ENCODE measurements at places on chromosomes 4 and X.

GRCh38 chr4:96170198-96170597, 330.3 kb downstream of the PDHA2 start:
- DNase-seq, result no peak

DNA sequence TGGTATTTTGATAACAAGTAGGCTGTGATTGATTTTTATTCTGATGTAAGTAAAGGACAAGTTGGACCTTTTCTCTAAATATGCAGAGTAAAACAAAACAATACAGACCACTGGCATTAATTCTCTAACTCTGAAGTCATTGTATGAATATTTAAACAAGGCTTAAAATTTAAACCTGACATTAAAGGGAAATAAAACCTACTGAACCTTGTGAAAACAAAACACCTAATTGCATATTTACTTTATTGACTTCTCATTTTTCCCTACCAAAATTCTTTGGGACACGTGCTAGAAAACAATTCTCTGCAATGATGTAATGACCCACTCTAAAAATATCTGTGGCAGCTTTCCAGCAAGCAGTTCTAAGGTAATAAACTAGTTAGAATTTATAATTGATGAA, 369.7 kb upstream of the TRAM1L1 start:
- no peak for DNase-seq

DNA sequence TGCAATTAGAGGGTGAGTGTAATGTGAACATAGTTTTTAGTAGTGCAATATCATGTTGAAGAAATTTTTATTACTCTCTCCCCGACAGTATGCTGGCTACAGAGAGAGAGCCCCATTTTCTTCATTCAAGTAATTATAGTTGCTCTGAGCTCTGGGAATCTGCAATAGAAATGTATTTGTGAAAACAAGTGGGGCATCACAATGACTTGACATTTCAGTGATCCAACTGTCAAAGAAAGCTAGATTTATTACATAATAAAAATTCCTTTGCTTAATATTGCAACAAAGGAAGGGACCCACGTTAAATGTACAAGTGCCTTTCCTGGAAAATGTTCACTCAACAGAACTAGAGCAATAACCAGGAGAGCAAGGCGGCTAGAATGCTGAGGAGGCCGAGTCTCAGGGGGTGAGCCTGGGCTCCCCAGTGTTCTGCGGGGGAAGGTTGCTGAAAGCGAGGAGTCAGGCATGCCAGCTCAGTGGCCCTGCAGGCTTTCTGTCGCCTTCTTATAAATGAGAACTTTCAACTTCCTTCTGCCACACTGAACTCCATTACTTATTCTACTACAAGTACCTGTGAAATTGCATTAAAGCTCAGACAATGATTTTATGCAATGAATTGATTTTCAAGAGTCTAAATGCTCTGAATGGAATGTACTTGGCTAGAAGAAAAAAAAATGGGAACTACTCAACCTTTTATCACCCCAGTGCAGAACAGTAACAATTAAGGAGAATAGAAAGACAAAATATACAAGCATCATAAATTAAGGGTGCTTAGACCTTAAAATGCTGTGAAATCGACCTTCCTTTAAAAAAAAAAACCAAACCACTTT, 476.4 kb downstream of the AFF2 start:
- no peak for DNase-seq

GRCh38 chr4:125484912-125485311, 170.2 kb downstream of the FAT4 start:
- no peak for DNase-seq

DNA sequence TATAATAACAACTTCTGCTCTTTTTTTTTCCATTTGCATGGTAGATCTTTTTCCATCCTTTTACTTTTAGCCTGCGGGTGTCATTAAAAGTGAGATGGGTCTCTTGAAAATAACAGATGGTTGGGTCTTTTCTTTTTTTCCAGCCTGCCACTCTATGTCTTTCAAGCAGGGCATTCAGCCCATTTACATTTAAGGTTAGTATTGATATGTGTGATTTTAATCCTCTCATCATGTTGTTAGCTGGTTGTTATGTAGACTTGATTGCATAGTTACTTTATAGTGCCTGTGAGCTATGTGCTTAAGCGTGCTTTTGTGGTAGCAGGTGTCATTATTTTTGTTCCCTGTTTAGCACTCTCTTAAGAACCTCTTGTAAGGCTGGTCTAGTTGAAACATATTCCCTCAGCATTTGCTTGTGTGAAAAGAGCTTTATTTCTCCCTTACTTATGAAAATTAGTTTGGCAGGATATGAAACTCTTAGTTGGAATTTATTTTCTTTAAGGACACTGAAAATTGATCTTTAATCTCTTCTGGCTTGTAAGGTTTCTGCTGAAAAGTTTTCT, 326.1 kb downstream of the SH3BGRL start:
- DNase-seq, result no peak

DNA sequence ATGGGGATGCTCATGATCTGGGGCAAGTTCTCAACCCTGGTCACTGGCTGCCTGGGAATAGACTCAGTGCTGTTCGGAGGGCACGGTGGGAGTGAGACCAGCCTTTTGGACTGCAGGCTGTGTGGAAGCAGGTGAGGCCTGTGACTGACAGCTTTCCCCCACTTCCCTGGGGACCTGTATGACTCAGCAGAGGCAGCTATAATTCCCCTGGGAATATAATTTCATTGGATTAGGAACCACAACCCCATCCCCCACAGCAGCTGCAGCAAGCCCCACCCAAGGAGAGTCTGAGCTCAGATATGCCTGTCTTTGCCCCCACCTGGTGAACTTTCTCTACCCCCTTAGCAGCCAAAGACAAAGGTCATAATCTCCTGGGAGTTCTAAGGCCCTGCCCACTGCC, 408.6 kb downstream of the PPP3CA start:
- DNase-seq, result no peak

DNA sequence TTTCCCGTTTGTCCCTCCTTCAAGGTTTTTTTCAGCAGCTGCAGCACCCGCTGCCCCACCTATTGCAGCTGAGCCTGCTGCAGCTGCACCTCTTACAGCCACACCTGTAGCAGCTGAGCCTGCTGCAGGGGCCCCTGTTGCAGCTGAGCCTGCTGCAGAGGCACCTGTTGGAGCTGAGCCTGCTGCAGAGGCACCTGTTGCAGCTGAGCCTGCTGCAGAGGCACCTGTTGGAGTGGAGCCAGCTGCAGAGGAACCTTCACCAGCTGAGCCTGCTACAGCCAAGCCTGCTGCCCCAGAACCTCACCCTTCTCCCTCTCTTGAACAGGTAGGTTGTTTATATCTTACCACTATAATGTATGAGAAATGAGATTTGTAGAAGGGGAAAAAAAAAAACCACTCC, 4.5 kb downstream of the PRR27 start:
- DNase-seq, result no peak

DNA sequence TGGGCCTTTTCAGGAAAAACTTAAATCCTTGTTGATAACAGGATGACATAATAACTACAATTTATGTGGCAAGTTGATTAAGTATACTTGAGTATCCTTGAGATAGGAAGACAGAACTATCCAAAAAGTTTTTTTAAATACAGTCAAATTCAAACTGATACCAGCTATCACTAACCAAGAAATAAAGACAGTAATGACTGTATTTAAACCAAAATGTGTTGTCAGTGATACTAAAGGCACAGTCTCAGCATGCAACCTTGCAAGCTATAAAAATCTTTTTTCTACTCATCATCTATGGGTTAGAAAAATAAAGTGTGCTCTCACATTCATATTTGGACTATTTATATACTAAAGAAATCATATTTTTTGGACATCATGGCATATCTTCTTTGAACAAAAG, 64.7 kb downstream of the PAPSS1 start:
- no peak for DNase-seq

DNA sequence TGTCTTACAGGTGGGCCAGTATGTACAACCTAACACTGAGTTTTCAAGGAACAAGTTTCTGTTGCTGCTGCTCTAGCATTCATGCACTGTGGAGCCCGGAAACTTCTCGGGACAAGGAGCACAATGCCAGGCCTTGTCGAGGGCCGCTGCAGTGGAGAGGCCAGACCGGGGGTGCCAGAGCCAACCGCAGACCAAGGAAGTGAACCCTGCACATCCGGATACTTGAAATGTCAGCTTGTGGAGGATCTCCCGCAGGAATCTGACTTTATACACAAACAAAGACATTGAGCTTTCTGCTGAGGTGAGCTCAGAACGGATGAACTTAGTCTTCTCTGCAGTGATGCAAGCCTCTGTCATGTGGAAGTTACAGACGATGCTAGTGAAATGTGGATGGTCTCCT, 99.5 kb downstream of the ZNF827 start:
- no peak for DNase-seq

- no peak for DNase-seq
Measured at GRCh38 chr4:79526641-79527565, 118.9 kb upstream of the GK2 start.

GRCh38 chr4:57154191-57154590, 44.0 kb upstream of the IGFBP7 start:
- DNase-seq, result no peak

- DNase-seq, result no peak
Measured at GRCh38 chr4:132592340-132592739, 556.8 kb upstream of the PCDH10 start.

All from activated CD8-positive, alpha-beta memory T cell treated with anti-CD3 and anti-CD28 coated beads, Interleukin-2, amount 50 U/mL, for 4 hours (primary cell).